ENCODE measurements at places on chromosomes 5 and 9.

GRCh38 chr5:117881426-117882230, 1106.7 kb downstream of the DTWD2 start:
- no peak for DNase-seq

GRCh38 chr9:106307670-106308069, 555.3 kb upstream of the ZNF462 start:
- DNase-seq, result no peak

GRCh38 chr9:37066139-37066725, 32.2 kb upstream of the PAX5 start:
- no peak for DNase-seq

- no peak for DNase-seq
Measured at GRCh38 chr5:173342813-173343755, 14.9 kb upstream of the STC2 start.
